ENCODE measurements at places on chromosomes 1 and 21.
A peak's percentile ranks its signal among the peaks of the same experiment; 100 is the strongest.

GRCh38 chr1:24302209-24302611 is 16.9 kb upstream of the GRHL3 start:
- DNase-seq = no peak

DNA sequence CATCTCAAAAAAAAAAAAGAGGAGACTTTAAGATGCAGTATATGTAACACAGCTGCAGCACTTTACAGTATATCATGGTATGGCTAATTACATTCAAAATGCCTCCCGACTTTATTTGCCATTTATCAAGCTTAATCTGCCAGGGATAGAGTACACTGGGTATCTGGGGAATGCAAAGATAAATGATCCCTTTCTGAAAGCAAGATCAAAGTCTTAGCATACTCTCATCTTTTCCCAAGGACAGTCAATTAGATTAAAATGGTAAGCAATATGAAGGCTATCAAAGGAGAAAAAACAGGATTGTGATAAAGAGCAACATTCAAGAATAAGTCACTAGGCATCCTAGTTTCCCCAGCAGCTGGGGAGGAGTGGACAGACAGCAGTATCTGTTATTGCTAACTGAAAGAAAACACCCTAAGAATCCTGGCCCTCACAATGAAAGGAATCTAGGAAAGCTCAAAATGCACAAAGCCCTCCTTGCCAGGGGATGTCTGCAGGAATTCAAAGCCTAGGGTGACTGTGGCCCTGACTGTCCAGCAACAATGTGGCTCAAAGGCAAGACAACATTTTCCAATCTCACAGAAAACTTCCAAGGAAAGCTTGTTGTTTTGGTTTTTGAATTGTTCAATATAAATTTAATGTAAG is 56.7 kb upstream of the RAP1GAP start:
- no peak for DNase-seq

DNA sequence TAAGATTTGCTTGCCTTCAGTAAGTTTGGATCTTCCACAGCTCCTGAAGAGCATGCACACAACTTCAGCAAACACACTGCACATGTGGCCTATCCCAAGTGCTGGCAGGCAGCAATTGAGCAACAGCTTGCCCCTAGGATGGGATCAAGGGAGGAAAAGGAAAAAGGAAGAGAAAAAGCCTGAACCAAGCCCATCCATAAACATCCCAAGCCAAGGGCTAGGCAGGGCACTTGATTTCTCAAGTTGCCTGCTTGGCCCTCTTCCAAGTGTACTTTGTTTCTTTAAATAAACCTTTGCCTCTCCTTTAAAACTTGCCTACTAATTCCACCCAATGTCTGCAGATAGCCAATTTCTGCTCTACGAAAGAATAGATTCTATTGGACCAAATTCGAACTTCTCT is 49.0 kb upstream of the OLFM3 start:
- DNase-seq = no peak

DNA sequence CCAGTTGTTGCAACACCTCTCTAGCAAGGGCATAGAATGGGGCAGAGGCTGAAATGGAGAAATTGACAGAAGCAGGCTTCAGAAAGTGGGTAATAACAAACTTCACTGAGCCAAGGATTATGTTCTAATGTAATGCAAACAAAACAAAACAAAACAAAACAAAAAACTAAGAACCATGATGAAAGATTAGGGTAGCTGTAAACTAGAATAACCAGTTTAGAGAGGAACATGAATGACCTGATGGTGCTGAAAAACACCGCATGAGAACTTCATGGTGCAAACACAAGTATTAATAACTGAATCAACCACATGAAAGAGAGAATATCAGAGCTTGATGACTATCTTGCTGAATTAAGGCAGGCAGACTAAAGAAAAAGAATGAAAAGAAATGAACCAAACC is 1707.7 kb downstream of the BRINP3 start:
- DNase-seq = no peak

GRCh38 chr21:35316933-35317332 is 267.8 kb upstream of the RUNX1 start:
- no peak for DNase-seq

GRCh38 chr1:14987829-14988603 is 165.5 kb upstream of the TMEM51 start:
- DNase-seq = no peak

- no peak for DNase-seq
Measured at GRCh38 chr1:228861832-228862180, 126.5 kb downstream of the RHOU start.

DNA sequence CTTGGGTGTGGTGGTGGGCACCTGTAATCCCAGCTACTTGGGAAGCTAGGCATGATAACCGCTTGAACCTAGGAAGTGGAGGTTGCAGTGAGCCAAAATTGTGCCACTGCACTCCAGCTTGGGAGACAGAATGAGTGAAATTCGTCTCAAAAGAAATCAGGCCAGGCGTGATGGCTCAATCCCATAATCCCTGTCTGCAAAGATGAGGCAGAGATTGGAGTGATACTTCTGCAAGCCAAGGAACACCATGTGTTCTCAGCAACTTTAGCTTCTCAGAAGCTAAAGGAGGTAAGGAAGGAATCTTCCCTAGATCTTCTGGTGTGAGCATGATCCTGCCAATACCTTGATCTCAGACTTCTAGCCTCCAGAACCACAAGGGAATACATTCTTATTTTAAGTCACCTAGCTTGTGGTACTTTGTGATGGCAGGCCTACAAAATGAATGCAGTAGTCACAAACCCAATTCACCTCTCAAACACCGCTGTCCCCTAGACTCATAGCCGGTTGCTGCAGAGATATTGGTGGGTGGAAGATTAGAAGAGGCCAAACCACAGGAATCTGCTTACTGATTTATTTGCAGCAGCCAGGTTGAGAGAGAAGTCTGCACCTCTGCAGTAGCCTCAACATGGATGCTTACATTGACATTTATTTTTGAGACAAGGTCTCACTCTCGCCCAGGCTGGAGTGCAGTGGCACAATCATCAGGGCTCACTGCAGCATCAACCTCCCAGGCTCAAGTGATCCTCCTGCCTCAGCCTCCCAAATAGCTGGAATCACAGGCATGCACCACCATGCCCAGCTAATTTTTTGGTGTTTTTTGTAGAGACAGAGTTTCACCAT is 18.6 kb downstream of the L1TD1 start:
- DNase-seq = no peak

GRCh38 chr1:59814901-59815825 is at the start of gene HOOK1:
HOOK1 (plus strand) TSS chr1:59814949; CDS start chr1:59815118, 169 bp downstream.
- DNase-seq = peak; percentile 48

DNA sequence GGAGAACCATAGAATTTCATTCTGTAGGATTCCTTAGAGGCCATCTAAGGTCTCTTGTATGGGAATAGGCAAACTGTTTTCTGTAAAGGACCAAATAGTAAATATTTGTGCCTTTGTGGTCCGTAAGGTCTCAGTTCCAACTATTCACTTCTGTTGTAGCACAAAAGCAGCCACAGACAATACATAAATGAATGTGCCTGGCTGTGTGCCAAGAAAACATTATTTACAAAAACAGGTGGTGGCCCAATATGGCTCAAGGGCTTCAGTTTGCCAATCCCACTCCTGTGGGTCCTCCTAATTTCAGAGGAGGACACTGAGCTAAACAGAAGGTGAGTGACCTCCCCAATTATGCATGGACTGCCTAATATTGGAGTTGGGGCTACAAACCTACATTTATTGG is 67.6 kb upstream of the EDEM3 start:
- peak; percentile 42 for DNase-seq

DNA sequence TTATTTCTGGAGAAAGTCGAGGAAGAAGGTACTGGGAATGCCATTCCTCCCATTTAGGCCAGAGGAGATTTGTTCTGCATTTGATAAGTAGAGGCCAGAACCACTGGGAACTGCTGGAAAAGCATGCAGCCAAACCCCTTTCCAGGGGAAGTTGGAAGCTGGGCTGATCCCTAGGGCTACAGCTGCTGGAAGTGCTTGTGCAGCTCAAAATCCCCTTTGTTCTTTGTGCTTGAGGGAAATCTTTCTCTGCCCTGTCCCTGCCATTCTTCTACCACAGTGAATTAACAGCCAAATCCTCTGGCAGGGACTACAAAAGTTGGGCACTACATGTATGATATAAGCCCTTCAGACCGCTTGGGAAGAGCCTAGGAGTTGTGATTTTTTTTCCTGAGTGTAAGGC is 734.1 kb downstream of the LRRIQ3 start:
- DNase-seq = no peak

- no peak for DNase-seq
Measured at GRCh38 chr1:164763098-164763497, 204.1 kb downstream of the PBX1 start.

DNA sequence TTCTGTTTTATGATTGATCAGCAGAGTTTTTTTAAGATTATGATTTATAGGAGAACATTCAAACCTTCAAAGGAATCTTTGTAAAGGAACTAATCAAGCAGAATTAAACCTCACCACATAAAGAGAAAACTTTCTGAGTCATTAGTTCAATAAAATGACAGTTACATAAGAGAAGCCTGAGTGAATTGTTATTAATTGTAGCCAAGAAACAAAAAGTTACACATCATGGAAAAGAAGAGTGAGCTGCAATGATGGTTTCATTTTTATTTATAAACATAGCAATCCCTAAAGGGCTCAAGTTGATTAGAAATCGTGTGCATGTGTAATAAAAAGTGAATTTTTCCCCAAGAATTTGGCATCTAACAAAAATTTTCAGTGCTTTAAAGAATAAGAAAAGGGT is 731.4 kb downstream of the LTN1 start:
- DNase-seq = no peak

DNA sequence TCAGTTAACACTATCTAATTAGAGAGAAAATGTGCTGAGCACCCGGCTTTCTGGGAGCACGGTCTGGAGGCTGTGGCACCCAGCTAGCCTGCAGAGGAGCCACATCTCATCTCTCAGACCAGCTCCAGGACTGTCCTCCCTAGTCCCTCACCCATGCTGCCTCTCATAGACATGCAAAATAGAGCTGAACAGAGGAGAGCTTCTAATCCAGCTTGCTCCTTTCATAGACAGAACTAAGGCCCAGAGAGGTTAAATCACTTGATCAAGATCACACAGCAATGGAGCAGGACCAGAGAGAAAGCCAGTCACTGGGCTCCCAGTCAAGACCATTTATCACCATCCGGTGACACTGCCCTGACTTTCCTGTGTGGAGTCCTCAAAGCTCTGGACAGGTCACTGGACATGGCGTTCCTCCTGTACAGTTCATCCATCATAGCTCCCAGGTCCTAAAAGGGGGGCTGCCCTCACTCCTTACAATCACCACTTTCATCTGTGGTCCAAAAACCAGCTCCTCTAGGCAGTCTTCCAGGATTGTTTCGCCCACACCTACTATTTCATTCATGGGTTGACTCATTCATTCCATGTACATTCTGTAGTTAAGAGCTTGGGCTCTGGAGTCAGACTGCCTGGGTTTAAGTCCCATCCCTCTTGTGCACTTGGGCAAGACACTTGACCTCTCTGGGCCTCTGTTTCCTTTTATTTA is 8.8 kb upstream of the CAMK2N1 start:
- DNase-seq = no peak

DNA sequence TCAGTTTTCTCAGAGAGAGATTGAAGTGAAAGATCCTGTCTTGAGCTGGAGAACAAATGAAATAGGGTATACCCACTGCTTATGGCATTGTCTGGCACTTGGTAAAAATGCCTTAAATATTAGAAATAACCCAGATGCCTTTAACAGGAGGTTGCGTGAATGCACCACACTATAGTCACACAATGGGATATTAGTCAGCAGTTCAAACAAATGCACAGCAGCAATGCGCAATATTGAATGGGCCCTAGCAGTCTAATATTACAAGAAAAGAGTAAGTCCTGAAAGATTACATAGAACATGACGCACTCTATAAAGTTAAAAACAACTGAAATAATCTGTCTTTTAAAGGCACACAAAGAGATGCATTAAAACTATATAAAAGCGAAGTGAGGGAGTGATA is 161.1 kb downstream of the EDEM3 start:
- no peak for DNase-seq

GRCh38 chr1:156212833-156213643 is at the start of gene PMF1:
PMF1 (plus strand) TSS chr1:156213007; CDS start chr1:156213016, 9 bp downstream.
- DNase-seq = peak; percentile 98

DNA sequence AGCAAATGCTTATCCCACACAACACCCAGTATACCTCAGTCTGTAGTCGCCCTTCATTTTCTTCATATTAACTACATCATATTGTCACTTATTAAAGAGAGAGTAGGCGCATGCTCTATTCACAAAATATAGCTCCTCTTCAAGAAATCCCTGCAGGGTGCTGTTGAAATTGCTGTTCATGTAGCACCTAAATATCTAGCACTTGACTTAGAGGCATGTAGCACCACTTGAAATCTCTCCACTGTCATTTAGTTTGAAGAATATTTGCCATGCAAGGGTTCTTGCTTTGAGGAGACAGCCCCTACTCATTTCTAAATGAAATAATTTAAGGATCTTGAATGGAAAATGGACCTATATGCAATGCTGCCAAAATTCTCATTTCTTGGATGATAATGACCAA is 20.9 kb upstream of the LRRC8B start:
- DNase-seq = no peak

- DNase-seq = no peak
Measured at GRCh38 chr1:202935844-202936243, 8.8 kb upstream of the KLHL12 start.

GRCh38 chr1:14915356-14916054 is 238.0 kb upstream of the TMEM51 start:
- DNase-seq = peak; percentile 65

DNA sequence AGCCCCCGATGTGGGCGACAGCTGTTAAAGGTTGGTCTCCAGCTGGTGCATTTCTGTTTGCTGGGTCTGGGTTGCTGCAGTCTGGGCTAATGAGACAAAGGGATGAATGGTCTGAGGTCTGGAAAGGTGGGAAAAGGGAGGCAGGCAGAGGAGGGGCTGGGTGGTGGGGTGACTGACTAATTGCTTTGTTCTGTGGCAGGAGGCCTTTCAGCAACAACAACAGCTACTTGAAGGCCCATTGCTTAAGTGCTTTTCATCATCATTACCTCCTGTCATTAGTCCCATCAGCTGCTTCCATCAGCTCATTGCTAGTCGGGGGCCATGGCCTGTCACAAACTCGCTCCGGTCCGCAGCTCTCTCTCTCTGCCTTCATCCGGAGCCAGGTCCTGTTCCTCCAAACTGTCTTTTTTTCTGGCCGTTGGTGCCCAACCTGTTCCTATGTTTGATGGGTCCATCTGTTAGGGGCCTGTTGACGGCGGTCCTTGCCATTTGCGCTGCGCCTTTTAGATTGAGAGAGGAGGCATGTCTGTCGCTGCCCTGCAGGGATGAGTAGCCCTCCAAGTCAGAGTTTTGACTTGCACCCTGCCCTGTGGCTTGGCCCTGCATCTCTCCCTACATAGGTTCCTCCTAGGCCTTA is 105.6 kb upstream of the PLXNA2 start:
- no peak for DNase-seq

DNA sequence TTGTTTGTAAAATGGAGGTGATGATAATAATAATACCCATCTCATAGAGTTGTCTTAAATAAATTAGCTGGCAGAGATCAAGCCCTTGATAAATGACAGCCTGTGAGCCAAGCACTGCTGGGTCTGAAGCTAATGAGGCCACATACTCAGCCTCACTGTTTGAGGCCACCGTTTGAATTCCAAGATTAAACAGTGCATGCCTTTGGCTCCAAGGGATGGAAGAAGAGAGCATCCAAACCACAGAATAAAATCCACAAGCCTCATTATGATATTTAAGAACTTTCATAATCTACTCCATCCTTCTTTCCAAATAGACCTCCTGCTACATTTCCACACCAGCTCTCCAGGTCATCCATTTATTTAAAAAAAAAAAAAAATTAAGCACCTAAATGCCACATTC is 29.0 kb downstream of the TGFBR3 start:
- DNase-seq = no peak

Measured in RPMI8226 (cell line).